ENCODE measurements at places on chromosomes 2 and 18. TPM values are rescaled to one million over a fixed set of nuclear protein-coding genes. Genes with fewer than 3 reads are reported as not detected.

Gene C2orf15
- 3.7 TPM for total RNA-seq

Gene NCKAP5
- total RNA-seq, result 5.9 TPM

Gene PLGLB2
- 8.8 TPM for total RNA-seq

Gene FLACC1
- 1.6 TPM for total RNA-seq

Gene LDAH
- total RNA-seq, result 14.8 TPM

Gene FAM124B
- 0.41 TPM for total RNA-seq

Gene FBXO36
- 0.60 TPM for total RNA-seq

Gene KIAA2012
- not detected for total RNA-seq

Gene POTEI
- not detected for total RNA-seq

Gene NOL4
- total RNA-seq, result 1.7 TPM

Gene NEMP2
- total RNA-seq, result 2.4 TPM

Gene MOCOS
- total RNA-seq, result 5.7 TPM

Gene FAM228A
- total RNA-seq, result 0.27 TPM

Gene SKOR2
- total RNA-seq, result not detected

Gene SPC25
- total RNA-seq, result 10.5 TPM

Gene SCN9A
- 13.1 TPM for total RNA-seq

Gene EVX2
- total RNA-seq, result not detected

Gene FAM237A
- not detected for total RNA-seq

Gene SALL3
- not detected for total RNA-seq

Gene CD8B2
- not detected for total RNA-seq

Gene TRABD2A
- 230 TPM for total RNA-seq

Gene SP9
- not detected for total RNA-seq

Gene HOXD9
- total RNA-seq, result 11.9 TPM

Gene ASB18
- not detected for total RNA-seq

Gene IDH1
- 47.9 TPM for total RNA-seq

Gene POMC
- total RNA-seq, result 7.9 TPM

Gene ATL2
- total RNA-seq, result 97.2 TPM

Gene PMAIP1
- 0.82 TPM for total RNA-seq

Gene NEURL3
- not detected for total RNA-seq

Gene DSG1
- total RNA-seq, result 0.16 TPM

Gene UGT1A5
- total RNA-seq, result 3.2 TPM

Gene CFAP65
- 3.0 TPM for total RNA-seq

Gene MOGAT1
- total RNA-seq, result not detected

Gene TRPM8
- total RNA-seq, result not detected

Gene CCDC85A
- 1.1 TPM for total RNA-seq

Gene ARHGEF33
- 0.14 TPM for total RNA-seq

Gene LAMA3
- 56.3 TPM for total RNA-seq

Gene PCGF1
- 3.7 TPM for total RNA-seq

Gene REG1B
- not detected for total RNA-seq

Gene GKN2
- total RNA-seq, result not detected

Gene THAP4
- 65.1 TPM for total RNA-seq

Gene PAX8
- 11.2 TPM for total RNA-seq

Gene ALPI
- 50.9 TPM for total RNA-seq

Gene IL37
- total RNA-seq, result 2.6 TPM

Gene TXNDC9
- total RNA-seq, result 11.3 TPM

Data from transverse colon (tissue), 4 donors.